ENCODE measurements at places on chromosomes 2 and 18. TPM values are rescaled to one million over a fixed set of nuclear protein-coding genes. Genes with fewer than 3 reads are reported as not detected.

Gene ERICH2
- not detected for total RNA-seq

Gene CROCC2
- not detected for total RNA-seq

Gene HOXD13
- not detected for total RNA-seq

DNA sequence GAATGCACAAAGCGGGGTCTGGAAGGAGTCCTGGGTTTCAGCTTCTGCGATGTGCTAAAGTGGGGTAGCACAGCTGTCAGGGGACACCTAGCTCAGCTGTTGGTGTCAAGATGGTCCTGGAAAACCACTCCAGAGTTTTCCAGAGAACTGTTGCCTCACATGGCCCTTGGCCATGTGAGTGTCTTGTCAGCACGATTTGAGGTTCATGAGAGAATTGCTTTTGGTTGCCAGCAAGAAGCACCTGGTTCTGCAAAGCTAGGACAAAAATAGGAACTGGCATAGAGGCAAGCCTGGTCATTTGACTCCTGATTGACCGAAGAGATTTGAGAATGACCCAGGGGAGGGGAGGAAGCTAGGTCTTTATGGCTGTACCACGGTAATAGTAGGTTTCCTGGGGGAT lies 50.4 kb upstream of the CTLA4 start:
- no peaks in the 10 kb centered on the region for H3K36me3 ChIP-seq
- H3K27ac ChIP-seq: no peak overlapping the region
- H3K4me1 ChIP-seq: no peaks in the 10 kb centered on the region

DNA sequence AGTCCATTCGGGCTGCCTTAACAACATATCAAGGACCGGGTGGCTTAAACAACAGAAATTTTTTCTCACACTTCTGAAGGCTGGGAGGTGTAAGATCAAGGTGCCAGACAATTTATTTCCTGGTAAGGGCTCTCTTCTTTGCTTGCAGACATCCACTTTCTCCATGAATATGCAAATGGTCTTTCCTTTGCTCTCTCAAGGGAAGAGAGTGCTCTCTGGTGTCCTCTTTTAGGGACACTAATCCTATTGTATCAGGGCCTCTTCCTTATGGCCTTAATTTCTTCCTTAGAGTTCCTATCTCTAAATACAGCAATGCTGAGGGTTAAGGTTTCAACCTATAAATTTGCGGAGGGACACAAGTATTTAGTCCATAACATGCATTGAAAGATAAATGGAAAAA lies 770.8 kb downstream of the DSC3 start:
- no peaks in the 10 kb centered on the region for H3K4me1 ChIP-seq
- no peaks in the 10 kb centered on the region for H3K27me3 ChIP-seq
- peak; percentile 59 for DNase-seq

DNA sequence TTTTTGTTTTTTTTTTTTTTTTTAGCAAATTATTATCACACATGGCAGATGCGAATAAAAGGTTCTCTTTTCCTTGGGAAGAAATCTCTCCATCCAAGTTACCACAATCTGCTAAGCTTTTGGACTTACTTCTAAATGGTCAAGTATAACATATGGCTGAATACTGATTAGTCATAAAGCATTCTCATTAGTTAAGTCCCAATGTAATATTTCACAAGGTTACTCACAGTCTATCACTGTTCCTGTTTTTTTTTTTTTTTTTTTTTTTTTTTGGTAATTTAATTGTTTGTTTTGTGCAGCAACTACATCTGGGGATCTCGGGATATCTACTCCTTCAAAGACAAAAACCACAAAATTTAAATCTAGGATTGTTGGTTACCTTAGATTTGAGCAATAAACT lies 771.7 kb downstream of the CPS1 start:
- H3K27me3 ChIP-seq: no peaks in the 10 kb centered on the region
- no peak overlapping the region for H3K27ac ChIP-seq
- H3K36me3 ChIP-seq: no peaks in the 10 kb centered on the region
- no peak overlapping the region for H3K4me3 ChIP-seq
- H3K4me1 ChIP-seq: peaks cover 18% of the 10 kb centered on the region

DNA sequence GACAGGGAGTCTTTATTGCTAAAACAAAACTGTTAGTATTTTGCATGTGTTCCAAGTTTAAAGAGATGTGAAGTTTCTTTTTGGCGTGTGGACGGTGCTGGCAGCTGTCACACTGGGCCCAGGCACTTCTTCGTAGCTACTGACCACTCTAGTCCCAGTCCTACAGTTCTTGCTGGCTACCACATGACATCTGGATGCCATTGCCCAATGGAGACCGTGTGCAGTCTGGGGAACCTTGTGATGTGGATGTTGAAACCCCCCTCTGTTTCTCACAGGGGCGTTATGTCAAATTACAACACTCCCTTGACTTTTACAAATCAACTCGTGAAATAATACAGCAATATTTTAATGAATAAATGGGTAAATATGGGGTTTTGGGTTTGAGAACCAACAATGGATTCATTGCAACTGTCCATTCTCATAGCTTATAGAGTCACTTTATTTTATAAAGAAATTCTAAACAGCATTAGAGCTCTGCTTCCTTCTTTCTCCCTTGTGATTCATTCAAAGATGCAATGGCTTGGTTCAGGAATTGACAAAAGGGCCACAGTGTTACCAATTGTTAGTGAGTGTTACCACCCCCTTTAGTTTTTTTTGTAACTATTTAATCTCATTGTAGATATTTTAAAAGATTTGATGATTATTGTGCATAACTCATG lies 1.2 kb downstream of the GPD2 start:
- H3K4me3 ChIP-seq: peak overlapping the region; percentile 73
- no peak for DNase-seq
- H3K4me1 ChIP-seq: peaks cover 16% of the 10 kb centered on the region
- H3K27ac ChIP-seq: no peak overlapping the region
- H3K36me3 ChIP-seq: no peaks in the 10 kb centered on the region

GRCh38 chr2:30786923-30787685 lies 20.1 kb downstream of the CAPN13 start:
- no peaks in the 10 kb centered on the region for H3K4me1 ChIP-seq
- no peak overlapping the region for H3K4me3 ChIP-seq
- no peaks in the 10 kb centered on the region for H3K36me3 ChIP-seq
- no peak for DNase-seq

- H3K36me3 ChIP-seq: no peaks in the 10 kb centered on the region
- DNase-seq: no peak
- H3K4me1 ChIP-seq: no peaks in the 10 kb centered on the region
- H3K27ac ChIP-seq: no peak overlapping the region
- H3K4me3 ChIP-seq: no peak overlapping the region
- no peaks in the 10 kb centered on the region for H3K27me3 ChIP-seq
These were observed 1794.7 kb upstream of the PIK3C3 start for GRCh38 chr18:40160361-40160760.

- no peak for DNase-seq
- no peaks in the 10 kb centered on the region for H3K36me3 ChIP-seq
- no peak overlapping the region for H3K4me3 ChIP-seq
These were observed 218.0 kb downstream of the IRS1 start for GRCh38 chr2:226581661-226582060.

- H3K4me3 ChIP-seq: no peak overlapping the region
- H3K4me1 ChIP-seq: peaks cover 11% of the 10 kb centered on the region
- DNase-seq: no peak
- H3K27ac ChIP-seq: no peak overlapping the region
These were observed 205.1 kb downstream of the DNAH7 start for GRCh38 chr2:195863564-195863963.

- H3K4me3 ChIP-seq: peak overlapping the region; percentile 40
- H3K27ac ChIP-seq: no peak overlapping the region
- no peaks in the 10 kb centered on the region for H3K36me3 ChIP-seq
- peaks cover 5% of the 10 kb centered on the region for H3K4me1 ChIP-seq
These were observed 17.2 kb upstream of the SDC1 start for GRCh38 chr2:20241973-20242726.

DNA sequence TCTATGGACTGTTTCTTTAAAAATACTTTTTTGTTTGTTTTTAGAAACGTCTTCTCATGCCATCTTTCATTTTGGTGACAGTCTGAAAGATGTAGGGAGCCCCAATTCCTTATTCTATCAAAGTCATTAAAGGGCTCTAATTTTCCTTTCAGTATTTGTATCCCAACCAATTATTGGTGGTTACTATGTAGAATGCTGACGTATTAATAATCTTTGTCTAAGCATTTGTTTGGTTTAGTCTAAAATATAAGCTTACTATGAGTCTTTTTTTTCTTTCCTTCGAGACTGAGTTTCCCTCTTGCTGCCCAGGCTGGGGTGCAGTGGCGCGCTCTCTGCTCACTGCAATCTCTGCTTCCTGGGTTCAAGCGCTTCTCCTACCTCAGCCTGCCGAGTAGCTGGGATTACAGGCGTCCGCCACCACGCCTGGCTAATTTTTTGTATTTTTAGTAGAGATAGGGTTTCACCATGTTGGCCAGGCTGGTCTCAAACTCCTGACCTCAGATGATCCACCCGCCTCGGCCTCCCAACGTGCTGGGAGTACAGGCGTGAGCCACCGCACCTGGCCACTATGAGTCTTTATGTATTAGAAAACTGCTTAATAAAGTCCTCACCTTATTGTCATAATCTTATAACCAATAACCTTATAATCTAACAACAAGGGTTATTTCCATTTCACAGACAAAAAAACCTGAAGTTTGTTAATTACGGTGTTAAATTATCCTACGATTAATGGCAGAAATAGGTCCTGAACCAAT lies 849 bp upstream of the VRK2 start:
- no peak for DNase-seq
- peak overlapping the region; percentile 52 for H3K4me3 ChIP-seq
- H3K4me1 ChIP-seq: peaks cover 27% of the 10 kb centered on the region
- H3K27ac ChIP-seq: peak overlapping the region; percentile 93

GRCh38 chr2:37843556-37843955 lies 81.5 kb upstream of the RMDN2 start:
- no peak overlapping the region for H3K27ac ChIP-seq
- no peaks in the 10 kb centered on the region for H3K27me3 ChIP-seq
- no peak overlapping the region for H3K4me3 ChIP-seq
- no peaks in the 10 kb centered on the region for H3K36me3 ChIP-seq
- peaks cover 7% of the 10 kb centered on the region for H3K4me1 ChIP-seq

All from GM23338 (cell line).